ENCODE measurements at places on chromosomes 13 and 19.

DNA sequence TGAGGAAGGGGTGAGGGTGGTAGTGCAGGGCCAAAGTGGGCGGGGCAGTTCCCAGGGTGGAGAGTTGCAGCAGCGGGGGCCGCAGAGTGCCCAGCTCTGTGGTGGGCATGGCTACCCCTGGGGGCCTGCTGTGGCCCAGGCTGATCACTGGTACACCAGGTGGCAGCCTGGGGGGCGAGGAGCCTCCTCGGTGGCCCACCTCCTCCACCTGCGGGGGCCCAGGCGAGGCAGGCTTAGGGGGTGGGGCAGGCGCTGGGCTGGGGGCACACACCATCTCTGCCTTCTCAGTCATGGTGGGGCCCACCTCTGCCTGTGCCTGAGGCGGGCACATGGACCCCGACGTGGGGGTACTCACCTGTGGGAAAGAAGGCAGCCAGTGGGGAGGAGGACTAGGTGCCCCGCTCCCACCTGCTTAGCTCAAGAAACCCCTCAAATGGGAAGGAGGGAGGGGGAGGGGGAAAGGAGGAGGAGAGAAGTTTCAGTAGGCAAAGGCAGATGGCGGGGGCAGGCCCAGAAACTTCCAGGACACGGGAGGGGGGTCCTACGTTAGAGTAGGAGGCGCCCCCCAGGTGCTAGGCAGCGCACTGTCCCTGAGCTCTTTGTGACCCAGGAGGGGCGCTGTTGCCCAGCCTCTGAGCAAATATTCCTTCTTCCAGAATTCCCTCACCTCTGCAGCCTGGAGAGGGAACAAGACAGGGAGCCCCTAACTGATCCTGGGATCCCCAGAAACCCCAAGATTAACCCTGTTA, 1.6 kb downstream of the LYL1 start:
- DNase-seq: no peak

- peak; percentile 41 for DNase-seq
These were observed 3.2 kb upstream of the POLR2E start for GRCh38 chr19:1098177-1099051.

DNA sequence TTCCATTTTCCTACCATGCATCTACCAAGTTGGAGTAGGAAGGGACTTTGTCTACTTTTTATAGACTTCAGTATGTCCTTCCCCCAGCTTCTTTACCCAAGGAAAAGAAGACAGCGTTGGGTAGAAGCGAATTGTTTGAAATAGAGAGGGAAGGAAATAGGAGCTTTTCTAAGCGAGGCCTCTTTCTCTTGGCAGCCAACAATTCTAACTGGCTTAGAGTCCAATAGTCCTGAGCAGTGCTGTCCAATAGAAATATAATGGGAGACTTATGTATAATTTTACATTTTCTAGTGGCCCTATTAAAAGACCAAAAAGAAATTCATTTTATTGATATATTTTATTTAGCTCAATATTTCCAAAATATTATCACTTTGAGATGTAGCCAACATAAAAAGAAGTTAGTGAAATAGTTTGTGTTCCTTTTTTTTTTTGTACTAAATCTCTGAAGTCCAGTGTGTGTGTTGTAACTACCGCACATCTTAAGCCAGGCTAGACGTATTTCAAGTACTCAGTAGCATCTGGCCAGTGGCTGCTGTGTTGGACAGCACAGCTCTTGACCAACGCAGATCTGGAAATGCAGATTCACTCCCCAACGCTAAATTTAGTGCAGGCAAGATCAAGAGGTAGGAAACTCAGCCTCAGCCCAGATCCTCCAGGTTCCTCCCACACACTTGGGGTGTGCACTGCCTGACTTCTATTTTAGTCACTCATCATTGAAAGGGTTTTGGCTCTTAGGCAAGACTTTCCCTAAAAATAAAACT, 179.2 kb downstream of the SHISA2 start:
- peak; percentile 31 for DNase-seq

DNA sequence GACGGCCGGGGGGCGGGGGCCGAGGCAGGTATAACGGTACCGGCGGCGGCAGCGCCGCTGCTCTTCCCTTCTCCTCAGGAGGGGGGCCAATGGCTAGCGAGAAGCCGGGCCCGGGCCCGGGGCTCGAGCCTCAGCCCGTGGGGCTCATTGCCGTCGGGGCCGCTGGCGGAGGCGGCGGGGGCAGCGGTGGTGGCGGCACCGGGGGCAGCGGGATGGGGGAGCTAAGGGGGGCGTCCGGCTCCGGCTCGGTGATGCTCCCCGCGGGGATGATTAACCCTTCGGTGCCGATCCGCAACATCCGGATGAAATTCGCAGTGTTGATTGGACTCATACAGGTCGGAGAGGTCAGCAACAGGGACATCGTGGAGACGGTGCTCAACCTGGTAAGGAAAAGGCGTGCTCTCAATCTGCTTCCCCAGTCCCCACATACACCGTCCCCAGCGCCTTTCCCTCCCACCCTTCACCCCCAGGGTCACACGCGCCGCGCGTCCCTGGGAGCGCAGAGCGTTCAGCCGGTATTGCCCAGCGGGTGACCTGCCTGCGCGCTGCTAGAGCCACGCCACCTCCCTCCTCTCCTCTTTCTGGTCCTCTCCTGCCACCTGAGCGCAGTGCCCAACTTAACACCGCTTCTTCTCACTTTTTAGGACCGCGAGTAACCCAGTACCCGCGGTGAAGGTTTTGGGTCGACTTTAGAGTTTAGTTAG, 814 bp downstream of the NBEA start:
- no peak for DNase-seq

DNA sequence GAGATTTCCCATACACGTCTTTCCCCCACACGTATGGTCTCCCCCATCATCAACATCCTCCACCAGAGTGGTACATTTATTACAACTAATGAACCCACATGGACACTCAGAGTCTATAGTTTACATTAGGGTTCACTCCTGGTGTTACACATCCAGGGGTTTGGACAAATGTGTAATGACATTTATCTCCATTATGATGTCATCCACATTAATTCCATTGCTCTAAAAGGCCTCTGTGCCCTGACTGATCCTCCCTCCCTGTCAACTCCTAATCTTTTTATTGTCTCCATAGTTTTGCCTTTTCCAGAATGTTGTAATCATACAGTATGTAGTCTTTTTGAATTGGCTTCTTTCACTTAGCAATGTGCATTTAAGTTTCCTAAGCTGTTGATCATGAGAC, 8.2 kb downstream of the ZNF383 start:
- no peak for DNase-seq

DNA sequence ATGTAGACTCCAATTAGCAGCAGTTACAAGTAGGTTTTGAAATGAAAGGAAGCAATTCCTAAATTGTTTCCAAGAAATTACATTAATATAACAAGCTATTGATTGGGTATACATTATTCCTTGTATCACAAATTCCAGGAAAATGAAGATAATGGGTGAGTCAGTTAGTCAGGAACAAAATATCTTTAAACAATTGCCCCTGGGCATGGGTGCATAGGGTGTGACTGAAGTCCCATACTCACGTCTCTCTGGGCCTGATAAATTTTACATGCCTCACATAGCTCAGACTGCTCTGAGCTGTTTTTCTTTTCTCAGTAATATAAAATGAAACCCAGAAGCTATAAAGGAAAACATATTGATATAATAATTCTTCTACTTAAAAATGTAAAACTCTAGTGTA, 87.8 kb downstream of the FNDC3A start:
- DNase-seq: no peak

GRCh38 chr13:67223024-67223423, 7.1 kb downstream of the PCDH9 start:
- peak; percentile 47 for DNase-seq

- DNase-seq: no peak
These were observed 305.5 kb downstream of the DNAJC15 start for GRCh38 chr13:43328907-43329306.

GRCh38 chr13:50474088-50474662, 369.3 kb downstream of the DLEU7 start:
- no peak for DNase-seq

DNA sequence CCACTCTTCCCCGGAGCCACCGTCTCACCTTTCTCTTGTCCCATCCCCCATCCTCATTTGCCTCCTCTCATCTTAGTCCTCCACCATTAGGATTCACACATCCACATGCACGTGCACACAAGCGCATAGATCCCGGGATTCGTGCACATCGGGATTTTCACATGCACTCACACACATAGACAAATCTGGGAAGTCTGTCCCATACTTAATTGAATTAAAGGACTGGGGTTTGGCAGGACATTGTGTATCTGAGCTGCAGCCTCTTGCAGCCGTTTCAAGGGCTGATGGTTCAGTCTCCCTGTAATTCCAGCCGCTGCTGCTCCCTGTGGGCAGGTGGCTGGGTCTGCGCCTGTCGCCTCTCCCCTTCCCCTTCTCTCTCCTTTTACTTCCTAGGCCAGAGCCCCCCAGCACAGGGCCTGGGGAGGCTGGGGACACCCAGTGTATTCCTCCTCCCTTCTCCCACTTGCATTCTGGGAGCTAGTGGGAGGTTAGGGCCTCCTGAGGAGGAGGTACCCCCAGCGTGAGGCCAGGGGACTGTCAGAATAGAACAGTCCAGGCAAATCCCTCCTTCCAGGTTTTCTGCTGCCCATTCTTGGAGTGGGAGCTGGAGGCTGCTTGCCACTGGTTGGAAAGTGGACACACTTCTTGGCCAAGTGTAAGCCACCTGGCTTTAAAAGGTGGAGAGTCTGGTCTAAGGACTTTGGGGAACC, 43.6 kb downstream of the LYL1 start:
- no peak for DNase-seq

DNA sequence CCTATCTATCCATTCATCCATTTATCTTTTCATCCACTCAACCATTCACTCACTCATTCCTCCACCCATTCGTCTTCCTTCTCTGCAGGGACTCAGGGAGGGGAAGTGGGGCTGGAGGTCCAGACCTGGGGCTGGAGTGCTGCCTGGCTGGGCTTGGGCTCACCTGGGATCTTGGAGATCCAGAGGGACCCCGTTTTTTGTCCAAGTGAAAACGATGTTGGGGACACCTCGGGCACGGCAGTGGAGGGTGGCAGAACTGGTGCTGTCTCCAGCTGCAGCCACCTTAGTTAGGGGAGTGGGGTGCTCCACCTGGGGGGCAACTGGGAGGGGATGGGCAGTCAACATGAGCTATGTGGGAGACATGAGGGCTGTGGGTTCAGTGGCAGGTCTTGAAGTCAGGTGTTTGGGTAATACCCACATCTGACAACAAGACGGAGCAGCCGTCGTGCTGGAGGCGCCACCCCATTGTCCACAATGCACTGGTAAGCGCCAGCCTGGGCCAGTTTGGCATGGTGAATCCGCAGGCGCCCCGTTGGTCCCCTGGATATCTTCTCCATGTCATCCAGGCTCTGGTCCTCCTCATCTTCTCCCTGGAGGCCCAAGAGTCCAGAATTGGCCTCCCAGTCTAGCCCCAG, 10.2 kb downstream of the NPHS1 start:
- no peak for DNase-seq

DNA sequence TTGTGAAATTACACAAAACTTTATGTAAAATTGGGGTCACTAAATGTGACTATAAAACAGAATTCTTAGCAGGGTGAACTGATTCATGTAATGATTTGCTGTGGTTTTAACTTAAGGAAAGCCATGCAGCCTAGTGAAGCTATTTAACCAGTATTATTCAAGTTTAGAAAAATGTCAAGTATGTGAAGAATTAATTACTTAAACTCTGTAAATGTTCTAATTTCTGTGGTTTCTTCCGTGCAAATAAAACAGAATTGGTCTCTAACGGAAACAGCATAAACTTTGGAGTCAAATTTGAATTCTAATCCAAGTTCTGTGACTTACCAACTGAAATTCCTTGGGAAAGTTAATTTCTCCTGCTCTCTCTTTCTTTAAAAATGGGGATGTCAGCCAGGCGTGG, 13.3 kb downstream of the CDC16 start:
- peak; percentile 41 for DNase-seq

DNA sequence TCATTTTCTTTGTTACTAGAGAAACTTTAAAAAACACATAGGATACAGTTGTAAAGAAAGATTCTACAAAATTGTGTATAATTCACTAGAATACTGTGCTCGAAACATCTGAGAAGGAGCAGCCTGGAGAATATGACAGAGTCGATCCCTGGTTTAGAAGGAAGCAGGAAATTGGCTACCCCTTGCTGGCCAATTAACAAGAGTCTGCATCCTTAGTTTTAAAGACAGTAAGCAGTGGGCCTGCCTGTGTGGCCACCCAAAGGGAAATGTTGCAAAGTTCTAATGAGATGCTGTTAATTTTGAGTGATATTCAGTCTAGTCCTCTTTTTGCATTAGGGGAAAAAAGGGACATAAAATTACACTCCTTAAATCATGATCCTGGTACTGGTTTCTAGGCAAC, 988.6 kb downstream of the PCDH17 start:
- DNase-seq: no peak

GRCh38 chr13:23180711-23181110, at the start of gene SGCG:
Gene SGCG, plus strand, starts transcription at chr13:23180979. Its CDS starts 22,716 bp downstream, at chr13:23203695.
- no peak for DNase-seq

- DNase-seq: peak; percentile 40
These were observed 2009.5 kb upstream of the PCDH20 start for GRCh38 chr13:63425131-63425530.

GRCh38 chr13:73482556-73482955, 423.8 kb downstream of the KLF5 start:
- no peak for DNase-seq

DNA sequence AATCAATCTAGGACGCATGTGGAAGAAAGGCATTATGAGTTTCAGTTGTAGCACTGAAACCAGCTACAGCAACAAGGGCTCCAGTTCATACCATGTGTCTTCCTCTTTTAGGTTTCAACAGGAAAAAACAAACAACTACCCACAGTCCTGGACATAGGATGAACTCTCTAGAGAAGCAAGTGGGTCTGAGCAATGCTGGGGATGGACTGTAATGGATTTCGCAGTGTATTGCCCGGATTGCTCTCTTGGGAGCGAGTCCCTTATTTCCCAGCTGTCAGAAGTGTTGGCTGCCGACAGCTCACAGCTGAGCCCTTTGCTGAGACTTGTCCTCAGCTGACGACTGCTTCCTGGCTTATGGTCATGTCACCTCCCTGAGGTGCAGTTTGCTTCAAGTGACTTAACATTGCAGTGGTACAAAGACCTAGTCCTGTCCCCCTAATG, 12.1 kb upstream of the MYCBP2 start:
- no peak for DNase-seq

DNA sequence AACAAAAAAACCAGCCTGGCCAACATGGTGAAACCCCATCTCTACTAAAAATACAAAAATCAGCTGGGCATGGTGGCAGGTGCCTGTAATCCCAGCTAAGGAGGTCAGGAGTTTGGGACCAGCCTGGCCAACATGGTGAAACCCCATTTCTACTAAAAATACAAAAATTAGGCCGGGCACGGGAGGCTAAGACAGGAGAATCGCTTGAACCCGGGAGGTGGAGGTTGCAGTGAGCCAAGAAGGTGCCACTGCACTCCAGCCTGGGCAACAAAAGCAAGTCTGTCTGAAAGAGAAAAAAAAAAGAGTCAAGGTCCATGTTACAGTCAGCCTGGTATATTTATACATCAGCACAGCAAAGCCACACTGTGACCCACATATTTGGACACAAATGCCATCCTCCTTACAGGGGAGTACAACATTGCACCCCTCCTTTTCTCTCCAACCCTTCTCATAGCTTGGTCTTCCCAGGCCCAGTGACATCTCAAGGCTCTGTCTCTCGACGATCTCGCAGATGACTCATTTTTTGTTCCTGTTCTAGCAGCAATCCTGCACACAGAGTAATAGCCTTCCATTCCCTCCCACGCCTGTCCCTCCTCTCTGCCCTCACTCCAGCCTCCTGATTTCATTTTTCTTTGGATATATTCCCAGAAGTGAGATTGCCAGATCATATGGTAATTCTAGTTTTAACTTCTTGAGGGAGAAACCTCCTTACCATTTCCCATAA, 21.0 kb upstream of the DPP9 start:
- peak; percentile 98 for DNase-seq

- DNase-seq: peak; percentile 1
These were observed 621.9 kb upstream of the SPRY2 start for GRCh38 chr13:80962855-80963254.
